Heart right ventricle (tissue), 16 donors: ENCODE measurements at places on chromosomes 13 and 19. TPM values are rescaled to one million over a fixed set of nuclear protein-coding genes. Genes with fewer than 3 reads are reported as not detected.

The TPM4 gene
- polyA plus RNA-seq, result 121 TPM

The ATP4A gene
- polyA plus RNA-seq, result not detected

- H3K4me1 ChIP-seq, result peaks cover 45% of the 10 kb centered on the region
- DNase-seq, result no peak
- H3K4me3 ChIP-seq, result peak overlapping the region; percentile 97
- H3K27ac ChIP-seq, result peak overlapping the region; percentile 93
- H3K27me3 ChIP-seq, result no peaks in the 10 kb centered on the region
Measured at GRCh38 chr13:99199541-99200431, 868 bp upstream of the UBAC2 start.

DNA sequence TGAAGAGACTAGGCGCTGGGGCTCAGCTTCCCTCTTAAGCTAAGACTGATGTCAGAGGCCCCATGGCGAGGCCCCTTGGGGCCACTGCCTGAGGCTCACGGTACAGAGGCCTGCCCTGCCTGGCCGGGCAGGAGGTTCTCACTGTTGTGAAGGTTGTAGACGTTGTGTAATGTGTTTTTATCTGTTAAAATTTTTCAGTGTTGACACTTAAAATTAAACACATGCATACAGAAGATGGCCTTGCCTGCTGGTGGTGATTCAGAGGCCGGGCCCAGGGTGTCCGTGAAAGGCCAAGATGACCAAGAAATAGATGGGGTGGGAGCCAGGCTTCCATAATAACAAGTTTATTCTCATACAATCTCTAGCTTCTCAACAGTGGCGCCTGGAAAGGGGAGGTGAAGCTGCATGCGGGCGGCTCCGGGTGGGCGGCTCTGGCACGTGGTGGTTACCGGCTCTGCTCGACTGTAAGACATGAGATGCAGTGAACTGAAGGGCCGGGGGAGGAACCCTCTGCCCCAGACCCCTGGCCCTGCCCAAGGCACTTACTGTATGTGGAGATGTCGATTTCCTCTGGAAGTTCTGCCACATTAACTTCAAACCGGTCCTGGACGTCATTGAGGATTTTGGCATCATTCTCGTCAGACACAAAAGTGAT, 10.5 kb downstream of the DDX39A start:
- DNase-seq, result no peak
- H3K4me1 ChIP-seq, result peaks cover 26% of the 10 kb centered on the region
- no peaks in the 10 kb centered on the region for H3K27me3 ChIP-seq
- peaks cover 94% of the 10 kb centered on the region for H3K36me3 ChIP-seq

GRCh38 chr13:51420681-51421490, 31.9 kb downstream of the INTS6 start:
- DNase-seq, result no peak
- H3K27ac ChIP-seq, result no peak overlapping the region
- H3K4me3 ChIP-seq, result no peak overlapping the region
- no peaks in the 10 kb centered on the region for H3K27me3 ChIP-seq
- H3K36me3 ChIP-seq, result no peaks in the 10 kb centered on the region

The KCNC3 gene
- 0.88 TPM for polyA plus RNA-seq

DNA sequence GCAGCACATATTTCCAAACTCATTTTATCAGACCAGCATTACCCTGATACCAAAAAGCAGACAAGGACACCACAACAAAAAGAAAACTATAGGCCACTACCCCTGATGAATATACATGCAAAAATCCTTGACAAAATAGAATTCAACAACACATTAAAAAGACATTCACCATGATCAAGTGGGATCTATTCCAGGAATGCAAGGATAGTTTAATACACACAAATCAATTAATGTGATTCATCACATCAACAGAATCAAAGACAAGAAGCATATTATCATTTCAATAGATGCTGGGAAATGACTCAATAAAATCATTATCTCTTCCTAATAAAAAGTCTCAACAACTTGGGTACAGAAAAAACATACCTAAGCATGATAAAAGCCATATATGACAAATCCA, 11.2 kb downstream of the ZNF347 start:
- DNase-seq, result no peak
- H3K4me1 ChIP-seq, result no peaks in the 10 kb centered on the region
- H3K27ac ChIP-seq, result no peak overlapping the region
- H3K27me3 ChIP-seq, result no peaks in the 10 kb centered on the region
- no peak overlapping the region for H3K4me3 ChIP-seq

DNA sequence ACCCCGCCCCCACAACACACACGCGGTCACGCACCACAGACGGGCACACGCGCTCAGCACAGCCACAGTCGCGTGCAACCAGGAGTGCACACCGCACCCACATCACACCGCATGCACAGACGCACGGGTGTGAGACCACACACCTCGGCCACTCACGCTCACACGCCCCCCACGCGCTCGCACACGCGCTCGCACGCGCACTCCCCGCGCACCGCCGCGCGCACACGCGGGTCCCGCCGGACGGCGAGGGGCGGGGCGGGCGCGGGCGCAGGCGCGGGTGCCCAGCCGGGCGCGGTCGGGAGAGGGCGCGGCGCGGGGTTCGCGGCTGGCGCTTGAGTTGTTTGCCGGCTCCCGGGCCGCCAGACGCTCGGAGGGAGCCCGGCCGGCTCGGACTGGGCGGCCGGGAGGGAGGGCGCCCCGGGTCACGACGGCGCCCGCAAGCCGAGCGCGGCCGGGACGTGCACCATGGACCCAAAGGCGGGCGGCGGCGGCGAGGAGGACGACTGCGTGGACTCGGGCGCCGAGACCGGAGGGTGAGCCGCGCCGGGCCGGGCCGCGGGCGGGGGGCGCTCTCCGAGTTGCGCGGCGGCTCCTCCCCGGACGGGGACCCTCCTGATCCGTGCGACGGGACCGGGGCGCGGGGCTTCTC, at the start of gene FAM124A:
Gene FAM124A (plus strand): TSS at position 362 of the 649 bp plus-strand sequence. CDS start 104 bp downstream, at position 466.
- H3K4me3 ChIP-seq, result peak within 1 kb of the TSS; percentile 93
- H3K27ac ChIP-seq, result peak within 1 kb of the TSS; percentile 88
- peaks cover 18% of the 10 kb centered on the region for H3K4me1 ChIP-seq
- no peaks in the 10 kb centered on the region for H3K36me3 ChIP-seq
- peaks cover 33% of the 10 kb centered on the region for H3K27me3 ChIP-seq
- DNase-seq, result peak; percentile 66

- H3K36me3 ChIP-seq, result no peaks in the 10 kb centered on the region
- no peaks in the 10 kb centered on the region for H3K4me1 ChIP-seq
- DNase-seq, result no peak
- H3K27me3 ChIP-seq, result no peaks in the 10 kb centered on the region
Measured at GRCh38 chr13:22744688-22745452, 435.9 kb upstream of the SGCG start.

GRCh38 chr19:55112246-55112776, 5.1 kb downstream of the PPP1R12C start:
- H3K27me3 ChIP-seq, result no peaks in the 10 kb centered on the region
- H3K4me1 ChIP-seq, result peaks cover 46% of the 10 kb centered on the region
- peaks cover 30% of the 10 kb centered on the region for H3K36me3 ChIP-seq

DNA sequence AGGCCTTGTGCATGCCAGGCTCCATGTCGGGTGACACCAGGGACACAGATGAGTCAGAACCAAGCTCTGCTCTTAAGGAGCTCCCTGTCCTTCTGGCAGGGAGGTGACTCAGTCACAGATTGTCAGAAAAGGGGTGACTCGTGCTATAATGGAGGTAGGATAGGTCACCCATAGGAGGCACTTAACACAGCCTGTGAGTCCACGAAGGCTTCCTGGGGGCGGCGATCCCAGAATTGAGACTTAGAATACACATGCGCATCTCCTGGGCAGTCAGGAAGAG, 19.6 kb downstream of the FUZ start:
- H3K27ac ChIP-seq, result no peak overlapping the region
- peaks cover 12% of the 10 kb centered on the region for H3K4me1 ChIP-seq
- H3K4me3 ChIP-seq, result no peak overlapping the region
- no peaks in the 10 kb centered on the region for H3K27me3 ChIP-seq
- no peak for DNase-seq

DNA sequence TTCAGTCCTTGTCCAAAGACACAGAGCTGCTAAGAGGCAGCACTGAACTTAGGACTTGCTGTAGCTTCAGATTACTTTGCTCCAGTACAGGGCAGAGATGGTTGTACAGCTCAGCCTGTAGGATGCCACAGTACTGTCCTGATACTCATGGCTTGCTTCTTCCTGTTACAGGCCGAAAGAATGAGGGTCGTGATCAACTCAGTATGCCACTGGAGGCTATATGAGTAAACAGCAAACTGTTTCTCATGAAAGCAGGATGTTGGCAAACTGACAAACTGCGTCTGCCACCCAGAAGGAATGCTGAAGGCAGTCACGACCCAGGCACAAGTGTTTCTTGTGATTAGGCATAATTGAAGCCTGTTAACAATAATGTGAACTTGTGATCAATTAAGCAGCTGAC, 2.8 kb downstream of the ZNF749 start:
- peaks cover 24% of the 10 kb centered on the region for H3K4me1 ChIP-seq
- no peak overlapping the region for H3K4me3 ChIP-seq

The LYPD3 gene
- 0.42 TPM for polyA plus RNA-seq
